Neural progenitor cell (in vitro differentiated cells): ENCODE measurements at places on chromosomes 16 and 17. TPM values are rescaled to one million over a fixed set of nuclear protein-coding genes. Genes with fewer than 3 reads are reported as not detected.

- peak; percentile 45 for DNase-seq
Observed at GRCh38 chr16:78768718-78769117, 669.3 kb downstream of the WWOX start.

DNA sequence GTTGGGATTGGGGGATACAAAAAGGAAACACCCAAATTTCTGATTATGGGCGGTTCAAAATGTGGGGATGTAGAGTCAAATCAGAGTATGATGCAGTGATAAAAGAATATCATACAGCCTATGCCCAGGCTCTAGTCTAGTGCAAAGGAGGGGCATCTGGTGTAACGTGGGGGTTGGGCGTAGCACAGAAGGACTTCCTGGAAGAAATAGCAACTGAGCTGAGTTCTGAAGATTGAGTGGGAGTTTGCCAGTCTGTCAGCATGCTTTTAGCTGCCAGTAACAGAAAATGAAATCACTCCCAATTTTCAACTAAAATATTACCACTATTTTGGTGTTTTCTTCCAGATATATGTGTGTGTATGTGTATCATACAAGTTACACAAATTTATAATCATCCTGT is 196.9 kb downstream of the SPECC1 start:
- no peak for DNase-seq

Gene ZG16B
- total RNA-seq, result not detected in 2 replicates

Gene ZNF205
- 5.4 and 19.6 TPM in 2 replicates for total RNA-seq
